ENCODE measurements at places on chromosomes 6 and 20.

GRCh38 chr6:112289038-112289566, 34.7 kb upstream of the LAMA4 start:
- DNase-seq, result no peak

DNA sequence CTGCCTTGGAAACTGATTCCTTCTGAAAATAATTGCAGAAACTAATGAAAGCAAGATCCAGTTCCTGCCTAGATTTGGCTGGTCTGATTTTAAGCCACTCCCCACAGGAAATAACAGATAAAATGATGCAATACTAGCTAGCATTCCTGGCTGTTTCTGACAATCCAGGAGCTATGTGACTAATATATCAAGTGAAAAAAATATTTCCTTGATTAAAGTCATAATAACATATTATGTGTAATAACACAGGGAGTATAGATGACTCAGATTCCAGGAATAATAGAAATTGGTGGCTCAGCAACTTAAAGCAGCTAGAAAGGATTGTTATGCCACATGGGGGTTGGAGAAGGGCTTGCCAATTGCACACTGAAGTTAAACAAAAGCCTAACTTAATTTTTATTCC, 182.7 kb upstream of the SALL4 start:
- DNase-seq, result no peak

DNA sequence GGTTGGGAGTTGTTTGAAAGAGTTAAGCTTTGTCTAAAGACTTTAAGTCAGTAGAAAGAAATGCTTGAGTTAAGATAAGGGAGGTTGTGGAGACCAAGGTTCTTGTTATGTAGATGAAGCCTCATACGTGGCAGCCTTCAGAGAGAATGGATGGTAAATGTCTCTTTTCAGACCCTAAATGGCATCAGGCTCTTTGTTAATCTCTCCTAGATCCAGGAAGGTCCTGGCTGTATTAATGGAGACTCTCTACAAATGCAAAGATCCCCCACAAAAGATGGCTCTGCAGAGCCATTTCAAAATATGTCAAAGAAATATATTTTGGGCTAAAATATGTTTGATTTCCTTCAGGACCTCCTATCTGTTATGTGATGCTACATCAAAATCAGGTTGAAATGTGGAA, 161.6 kb downstream of the ADAT2 start:
- DNase-seq, result no peak

GRCh38 chr6:81088145-81088544, 664.3 kb downstream of the TENT5A start:
- DNase-seq, result no peak

DNA sequence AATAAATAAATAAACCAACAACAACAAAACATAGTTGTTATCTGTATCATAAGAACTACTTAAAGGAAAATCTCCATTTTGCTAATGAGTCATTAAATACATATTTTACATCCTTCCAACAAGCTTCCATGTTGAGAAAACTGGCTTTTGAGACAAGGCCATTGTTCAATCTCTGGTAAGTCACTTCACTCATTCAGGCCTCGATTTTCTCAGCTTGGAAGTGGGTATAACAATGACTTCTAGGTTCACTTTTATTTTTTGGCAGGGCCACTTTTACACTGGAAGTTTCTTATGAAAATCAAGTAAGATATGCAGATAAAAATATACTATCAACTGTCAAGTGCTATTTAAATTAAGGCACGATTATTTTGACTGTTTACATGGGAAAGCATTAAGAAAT, 30.0 kb downstream of the WRNIP1 start:
- no peak for DNase-seq

DNA sequence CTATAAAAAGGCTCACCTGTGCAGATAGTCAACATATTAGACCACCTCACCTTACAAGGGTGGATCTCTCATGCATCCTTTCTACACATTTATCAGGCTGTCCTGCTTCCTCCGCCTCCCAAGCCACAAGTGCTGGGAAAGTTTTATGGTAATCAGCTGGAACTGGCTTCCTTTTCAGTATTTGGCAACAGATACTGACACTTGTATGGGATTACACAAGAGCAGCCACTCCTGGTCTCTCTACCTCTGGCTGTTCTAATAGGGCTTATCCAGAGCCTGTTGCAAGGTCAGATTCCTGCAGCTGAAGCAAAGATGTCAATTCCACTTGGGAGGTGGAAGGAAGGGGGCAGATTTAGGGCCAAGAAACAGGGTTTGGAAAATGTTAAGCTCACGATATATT, 503 bp upstream of the GPLD1 start:
- DNase-seq, result no peak

GRCh38 chr6:148109732-148110131, 232.9 kb upstream of the SASH1 start:
- no peak for DNase-seq

DNA sequence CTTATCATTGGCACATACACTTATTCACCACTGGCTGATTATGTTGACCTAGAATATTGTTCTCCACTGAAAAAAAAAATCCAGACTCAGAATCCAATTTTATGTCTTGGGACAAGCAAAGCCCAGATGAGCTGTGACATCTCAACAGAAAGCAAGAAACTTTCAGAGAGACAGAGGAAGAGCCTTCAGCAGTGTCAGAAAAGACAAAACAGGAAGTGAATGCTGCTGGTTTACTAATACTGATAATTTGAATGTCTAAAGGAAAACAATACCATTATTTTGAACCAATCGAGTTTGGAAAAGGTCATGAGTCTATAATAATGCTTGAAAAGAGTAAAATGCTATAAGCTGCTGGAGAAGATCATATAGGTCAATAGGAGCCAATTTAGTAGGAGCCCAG, 179.8 kb upstream of the RIMS1 start:
- no peak for DNase-seq

- DNase-seq, result no peak
These were observed 14.3 kb downstream of the AARS2 start for GRCh38 chr6:44298864-44299263.

DNA sequence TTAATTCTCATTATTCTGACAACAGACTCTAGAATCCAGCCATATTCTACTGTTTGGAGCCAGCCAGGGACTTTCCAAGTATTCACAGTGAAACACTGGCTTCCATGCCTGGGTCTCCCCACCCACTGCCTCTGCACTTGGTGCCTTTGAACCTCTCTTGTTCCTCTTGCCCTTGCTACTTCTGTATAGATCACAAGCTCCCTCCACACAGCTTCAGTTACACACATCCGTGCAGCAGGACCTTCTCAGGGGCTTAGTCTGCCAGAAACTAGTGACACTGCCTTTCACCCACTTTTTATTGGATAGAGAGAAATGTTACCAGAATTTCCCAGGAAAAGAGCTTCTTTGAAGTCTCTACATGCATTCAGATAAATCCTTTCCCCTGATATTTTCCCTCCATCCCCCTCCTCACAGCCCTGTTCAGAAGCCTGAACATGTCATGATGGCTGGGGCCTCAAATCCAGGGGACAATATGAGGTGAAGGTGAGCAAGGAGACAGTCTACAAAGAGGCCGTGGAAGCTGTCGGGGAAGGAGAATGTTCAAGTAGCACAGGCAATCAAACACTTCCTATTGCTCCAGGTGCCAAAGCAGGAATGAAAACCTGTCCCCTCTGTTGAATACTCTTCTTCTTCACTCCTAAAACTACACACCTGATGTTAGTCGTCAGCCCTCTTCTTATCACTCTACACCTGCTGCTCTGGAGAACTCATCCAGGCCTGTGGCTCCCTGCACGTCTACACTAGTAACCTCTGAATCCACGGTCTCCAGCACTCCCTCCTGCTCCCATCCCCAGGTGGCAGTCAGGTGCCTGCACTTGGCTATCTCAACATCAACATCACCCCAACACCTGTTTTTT, 20.2 kb upstream of the HLA-DOA start:
- no peak for DNase-seq

DNA sequence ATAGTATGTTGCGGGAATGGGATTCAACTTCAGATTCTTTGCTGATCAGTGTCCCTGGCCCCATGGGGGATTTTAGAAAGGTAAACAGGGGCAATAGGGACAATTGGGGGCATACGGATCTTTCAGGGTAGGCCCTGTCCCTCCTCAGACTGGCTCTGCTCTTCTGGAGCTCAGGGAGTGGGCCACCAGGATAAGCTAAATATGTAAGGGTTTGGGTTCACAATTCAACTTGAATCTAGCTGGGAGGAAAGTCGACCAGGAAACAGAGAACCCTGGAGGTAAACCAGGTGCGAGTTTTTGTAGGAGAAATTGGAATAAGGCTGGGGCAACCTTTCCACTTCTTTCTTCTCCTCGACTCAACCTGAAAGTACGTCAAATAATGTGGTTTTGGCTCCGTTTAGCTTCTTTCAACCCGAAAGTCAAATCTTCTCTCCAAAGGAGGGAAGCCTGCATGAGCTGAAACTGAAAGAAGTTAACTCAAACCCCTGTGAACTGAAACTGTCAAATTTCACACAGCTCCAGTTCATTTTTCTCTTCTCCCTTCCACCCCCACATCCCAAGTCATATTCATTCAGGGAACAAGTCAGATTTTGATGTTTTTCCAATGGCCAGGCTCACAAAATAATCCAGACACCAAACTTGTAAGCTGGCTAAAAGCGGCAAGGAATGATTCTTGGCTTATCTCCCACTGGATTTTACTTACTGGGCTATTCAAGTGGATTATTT, 278.2 kb downstream of the CLIC5 start:
- no peak for DNase-seq

DNA sequence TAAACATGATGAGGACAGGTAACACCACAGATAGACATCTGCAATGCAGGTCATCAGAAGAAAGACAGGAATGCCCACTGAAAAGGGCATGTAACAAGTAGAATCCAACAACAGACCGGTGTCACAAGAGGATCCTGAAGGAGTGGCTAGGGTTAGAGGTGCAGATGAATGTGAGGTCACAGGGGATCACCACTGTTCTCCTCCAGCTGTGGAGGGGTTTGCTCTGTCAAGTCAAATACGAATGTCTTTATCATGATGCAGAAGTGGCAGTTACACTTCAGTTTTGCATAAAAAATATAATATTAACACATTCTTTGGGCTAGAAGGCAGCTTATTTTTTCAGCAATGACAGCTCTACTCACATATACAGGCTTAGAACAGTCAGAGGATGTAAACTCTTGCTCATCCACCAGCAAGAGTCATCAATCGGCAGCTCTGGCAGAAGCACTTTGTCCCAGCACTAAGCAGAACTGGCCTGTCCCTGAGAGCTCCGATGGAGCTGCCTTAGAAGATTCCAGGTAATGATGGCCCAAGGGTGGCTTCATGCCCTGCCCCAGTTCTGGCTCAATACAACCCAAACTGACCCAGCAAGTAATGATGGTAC, 130.4 kb upstream of the TRAF3IP2 start:
- no peak for DNase-seq

- DNase-seq, result no peak
These were observed 74.1 kb downstream of the HFE start for GRCh38 chr6:26161322-26161721.

DNA sequence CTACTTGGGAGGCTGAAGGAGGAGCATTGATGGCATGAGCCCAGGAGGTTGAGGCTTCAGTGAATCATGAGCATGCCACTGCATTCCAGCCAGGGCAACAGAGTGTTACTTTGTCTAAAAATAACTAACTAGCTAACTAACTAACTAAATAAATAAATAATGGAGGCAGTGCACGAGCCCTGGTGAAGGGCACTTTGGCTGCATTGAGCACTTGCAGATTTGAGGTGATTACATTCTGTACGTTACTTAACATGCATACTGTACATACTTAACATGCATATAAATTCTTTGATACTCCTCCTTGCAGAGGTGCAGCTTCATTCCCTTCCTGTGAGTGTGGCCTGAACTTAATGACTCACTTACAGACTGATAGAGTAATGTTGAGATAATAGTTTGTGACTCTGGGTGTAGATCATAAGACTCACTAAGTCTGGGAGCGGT, 10.7 kb downstream of the HLA-A start:
- DNase-seq, result no peak

GRCh38 chr6:2274981-2275891, 29.8 kb upstream of the GMDS start:
- DNase-seq, result no peak

DNA sequence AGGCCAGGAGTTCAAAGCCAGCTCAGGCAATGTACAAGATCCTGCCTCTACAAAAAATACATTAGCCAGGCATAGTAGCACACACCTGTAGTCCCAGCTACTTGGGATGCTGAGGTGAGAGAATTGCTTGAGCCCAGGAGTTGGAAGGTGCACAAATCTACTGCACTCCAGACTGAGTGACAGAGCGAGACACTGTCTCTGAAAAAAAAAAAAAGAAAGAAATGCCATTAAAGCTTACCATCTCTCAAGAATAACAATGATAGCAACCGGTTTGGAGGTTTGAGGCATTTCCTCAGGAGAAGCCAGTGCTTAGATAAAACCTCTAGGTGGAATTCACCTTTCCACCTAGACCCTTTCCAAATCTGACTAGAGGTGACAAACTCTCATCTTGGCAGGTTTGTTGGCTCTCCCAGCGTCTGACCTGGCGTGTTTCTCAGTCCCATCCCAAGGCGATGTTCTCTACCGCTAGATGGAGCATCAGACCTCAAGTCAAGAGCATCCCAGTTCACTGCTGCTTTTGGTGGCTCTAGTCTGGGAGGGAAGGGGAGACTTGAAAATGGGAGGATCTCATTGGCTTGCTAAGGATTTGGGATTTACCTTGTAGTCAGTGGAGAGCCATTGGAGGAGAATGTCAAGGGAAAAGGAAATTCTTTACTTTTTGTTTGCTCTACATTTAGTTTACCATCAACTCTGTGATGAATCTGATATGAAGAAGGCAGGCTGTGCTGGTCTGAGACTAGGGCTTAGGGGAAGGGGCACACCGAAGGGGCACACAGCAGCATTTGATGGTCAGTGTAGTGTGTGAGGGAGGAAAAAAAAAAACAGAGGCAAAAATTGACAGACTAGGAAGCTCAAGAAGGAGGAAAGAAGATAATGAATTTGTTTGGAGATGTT, 67.9 kb downstream of the NCOA7 start:
- peak; percentile 3 for DNase-seq

DNA sequence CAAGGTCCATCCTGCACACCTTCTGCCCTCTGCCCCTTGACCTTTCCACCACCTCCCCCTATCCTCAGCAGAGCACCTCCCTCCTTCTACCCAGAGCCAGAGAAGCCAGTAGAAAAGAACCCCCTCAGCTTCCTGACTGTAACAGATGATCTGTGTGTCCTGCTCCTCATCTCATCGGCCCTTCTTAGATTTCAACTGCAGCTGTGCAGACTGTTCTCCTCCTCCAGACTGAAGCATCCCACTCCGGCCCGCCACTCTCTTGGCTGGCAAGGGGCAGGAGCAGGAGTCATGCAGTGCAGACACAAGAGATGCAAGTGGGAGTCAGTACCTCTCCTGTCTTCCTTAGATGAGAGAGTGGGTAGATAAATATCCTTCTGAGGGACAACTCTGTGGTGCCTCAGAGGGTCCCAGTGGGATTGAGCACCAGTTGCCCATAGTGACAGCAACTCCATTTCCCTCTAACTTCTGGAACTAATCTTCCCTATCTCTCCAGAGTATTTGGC, 163.5 kb upstream of the MLN start:
- DNase-seq, result no peak

GRCh38 chr6:154977588-154977987, 17.5 kb upstream of the TIAM2 start:
- no peak for DNase-seq
